B cell (primary cell): ENCODE measurements at places on chromosomes 16 and 17.

DNA sequence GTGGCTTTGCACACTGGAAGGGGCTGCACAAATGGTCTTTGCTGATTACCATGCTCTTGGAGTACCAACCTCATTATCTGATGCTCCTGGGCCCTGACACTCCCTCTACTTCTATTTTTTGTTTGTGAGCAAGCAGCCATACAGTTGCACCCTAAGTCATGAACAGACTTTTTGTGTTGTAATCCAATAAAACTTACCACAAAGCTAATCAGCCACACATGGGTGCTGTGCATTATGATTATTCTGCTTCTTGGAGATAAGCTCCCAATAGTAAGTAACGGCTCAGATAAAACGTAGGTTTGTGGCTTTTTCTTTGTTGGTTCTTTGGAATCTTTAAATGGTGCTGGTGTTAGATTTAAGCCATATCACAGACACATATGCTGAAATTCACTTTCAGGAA is 76.2 kb downstream of the CCT6B start:
- DNase-seq: no peak

- no peak for DNase-seq
Measured at GRCh38 chr17:81090361-81091136, 55.6 kb downstream of the BAIAP2 start.

GRCh38 chr16:85316321-85316919 is 204.1 kb upstream of the CIBAR2 start:
- DNase-seq: peak; percentile 59

DNA sequence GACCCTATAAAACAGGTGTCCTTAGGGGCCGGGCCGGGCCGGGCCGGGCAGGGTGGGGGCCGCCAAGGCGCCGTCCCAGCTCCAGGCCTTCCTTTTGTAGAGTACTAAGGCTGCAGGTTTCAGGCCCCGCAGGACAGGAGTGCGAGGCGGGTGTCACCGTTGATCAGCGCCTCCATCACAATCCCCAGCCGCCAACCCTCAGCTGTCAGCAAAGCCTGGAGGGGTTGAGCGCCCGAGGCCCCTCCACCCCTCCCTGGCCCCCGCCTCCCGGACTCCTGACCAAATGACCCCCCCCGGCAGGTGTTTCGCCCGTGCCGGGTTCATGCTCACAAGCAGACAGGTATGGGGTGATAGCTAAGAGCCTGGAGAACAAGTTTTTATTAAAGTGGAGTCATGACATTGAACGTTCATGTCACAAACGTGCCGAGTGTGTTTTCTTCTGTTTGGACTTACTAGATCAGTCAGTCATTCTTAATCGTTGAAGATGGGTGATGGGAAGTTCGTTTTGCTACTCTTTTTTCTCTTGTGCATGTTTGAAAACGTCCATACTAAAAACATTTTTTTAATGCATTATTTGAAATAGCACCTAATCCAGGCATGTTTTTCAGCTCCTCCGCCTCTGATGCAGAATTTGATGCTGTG is 534 bp downstream of the ARL2BP start:
- DNase-seq: no peak

DNA sequence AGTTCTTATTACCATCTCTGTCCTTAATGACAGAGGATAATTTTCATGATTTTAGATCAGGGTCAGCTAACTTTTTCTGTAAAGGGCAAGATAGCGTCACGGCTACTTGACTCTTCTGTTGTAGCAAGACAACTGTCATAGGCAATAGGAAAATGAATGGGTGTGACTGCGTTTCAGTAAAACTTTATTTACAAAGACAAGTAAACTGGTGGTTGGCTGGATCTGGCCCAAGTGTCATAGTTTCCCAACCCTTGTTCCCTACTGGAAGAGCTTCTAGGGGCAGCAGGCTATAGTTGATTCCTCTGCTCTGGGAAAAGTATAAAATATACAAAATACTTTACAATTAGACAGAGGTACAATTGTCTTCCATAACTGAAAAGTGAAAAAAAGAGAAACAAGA is 50.6 kb upstream of the VPS4A start:
- no peak for DNase-seq

GRCh38 chr17:46841561-46842379 is 9.6 kb upstream of the WNT9B start:
- peak; percentile 30 for DNase-seq

DNA sequence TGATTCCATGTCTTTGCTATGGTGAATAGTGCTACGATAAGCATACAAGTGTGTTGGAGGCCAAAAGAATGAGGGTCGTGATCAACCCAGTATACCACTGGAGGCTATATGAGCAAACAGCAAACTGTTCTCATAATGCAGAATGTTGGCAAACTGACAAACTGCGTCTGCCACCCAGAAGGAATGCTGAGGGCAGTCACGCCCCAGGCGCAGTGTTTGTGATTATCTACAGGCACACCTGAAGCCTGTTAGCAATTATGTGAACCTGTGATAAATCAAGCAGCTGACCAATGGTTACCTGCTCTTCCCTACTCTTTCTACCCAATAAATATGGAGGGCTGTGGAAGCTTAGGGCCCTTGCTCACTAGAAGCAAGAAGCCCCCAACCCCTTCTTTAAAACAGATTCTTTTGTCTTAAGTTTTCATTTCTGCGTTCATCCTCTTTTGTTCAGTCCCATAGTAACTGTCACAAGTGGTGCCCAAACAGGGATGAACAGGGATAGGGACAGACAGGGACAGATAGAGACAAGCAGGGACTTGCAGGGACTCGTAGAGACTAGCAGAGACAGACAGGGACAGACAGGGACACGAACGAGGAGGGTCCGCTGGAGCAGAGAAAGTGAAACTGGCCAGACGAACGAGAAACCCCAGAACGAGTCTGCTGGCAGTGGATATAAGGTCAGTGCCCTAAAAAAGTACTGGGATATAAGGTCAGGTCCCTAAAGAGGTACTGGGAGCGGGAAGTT is 25.1 kb downstream of the CD300LG start:
- no peak for DNase-seq

GRCh38 chr16:4217204-4218131 is 24.4 kb downstream of the SRL start:
- no peak for DNase-seq
